ENCODE measurements at places on chromosomes 6 and 20.

GRCh38 chr6:112710710-112711109, 363.6 kb downstream of the RFPL4B start:
- no peak for DNase-seq

- DNase-seq = no peak
Observed at GRCh38 chr6:63663147-63663955, 27.7 kb downstream of the PHF3 start.

DNA sequence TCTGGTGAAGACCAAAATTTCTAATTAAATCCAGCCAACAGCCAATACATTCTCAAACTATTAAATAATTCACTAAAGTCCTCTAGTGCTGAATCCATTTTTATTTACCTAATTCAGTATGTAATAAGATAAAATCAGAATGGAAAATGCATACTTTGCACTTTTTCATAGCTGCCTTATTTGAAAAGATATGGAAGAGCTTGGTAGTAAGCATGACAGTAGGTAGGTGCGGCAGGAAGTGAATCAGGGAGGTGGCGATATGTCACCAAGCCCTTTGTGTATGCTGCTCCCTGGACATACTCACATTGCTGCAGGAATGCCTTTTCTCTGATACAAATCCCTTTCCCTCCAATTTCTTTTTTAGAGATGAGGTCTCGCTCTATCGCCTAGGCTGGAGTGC, 10.2 kb upstream of the TGM3 start:
- no peak for DNase-seq

DNA sequence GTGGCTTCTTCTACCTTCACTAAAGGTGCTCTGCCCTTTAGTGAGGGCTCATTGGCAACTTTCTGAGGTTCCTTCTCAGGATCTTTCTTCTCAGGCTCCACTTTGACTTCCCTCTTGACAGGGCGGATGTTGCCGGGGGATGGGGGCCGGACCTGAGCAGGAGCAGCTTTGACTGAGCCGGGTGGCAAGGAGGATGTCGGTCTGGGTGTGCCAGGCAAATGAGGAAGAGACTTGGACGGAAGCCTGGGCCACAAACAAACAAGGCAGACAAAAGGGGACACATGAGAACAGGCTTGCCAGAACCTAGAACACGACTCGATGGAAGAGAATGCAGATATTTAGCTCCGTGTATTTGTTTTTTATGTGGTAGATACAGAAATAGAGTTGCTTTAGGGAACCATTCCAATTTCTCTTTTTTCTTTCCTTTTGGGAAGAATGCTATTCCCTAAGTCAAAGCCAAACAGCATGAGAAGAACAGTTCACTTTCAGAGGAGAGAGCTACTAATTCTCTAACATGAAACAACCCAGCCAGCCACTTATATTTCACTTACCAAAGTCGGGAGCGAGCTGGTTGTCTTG, 76.2 kb upstream of the BCLAF1 start:
- DNase-seq = peak; percentile 33

GRCh38 chr6:6595952-6596351, 7.4 kb downstream of the LY86 start:
- no peak for DNase-seq

- no peak for DNase-seq
Observed at GRCh38 chr6:133547136-133547535, 306.0 kb downstream of the EYA4 start.

Measured in stimulated activated naive B cell treated with anti-CD40 and anti-IgM and Interleukin-4, amounts not matched to agents 10 μg/mL and 1 μg/mL and 100 μg/mL, for 72 hours (primary cell).